ENCODE measurements at places on chromosomes 6 and 20.

DNA sequence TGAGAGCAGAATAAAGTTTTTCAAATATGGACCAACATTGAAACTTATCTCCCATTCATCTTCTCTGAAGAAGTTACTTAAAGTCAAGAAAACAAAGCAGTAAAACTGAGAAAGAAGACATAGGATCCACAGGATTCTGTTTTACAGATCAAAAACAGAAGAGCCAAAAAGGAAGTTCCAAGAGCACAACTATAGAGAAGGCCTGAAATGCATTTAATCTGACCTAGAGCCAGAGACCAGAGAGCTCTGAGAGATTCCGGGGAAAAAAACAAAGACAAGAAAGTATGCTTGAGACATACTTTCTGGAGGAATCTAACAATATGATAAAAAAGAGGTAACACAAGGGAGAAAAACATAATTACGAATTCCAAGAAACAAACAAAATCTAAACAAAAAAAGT lies 26.1 kb downstream of the SRPK1 start:
- no peak for DNase-seq

DNA sequence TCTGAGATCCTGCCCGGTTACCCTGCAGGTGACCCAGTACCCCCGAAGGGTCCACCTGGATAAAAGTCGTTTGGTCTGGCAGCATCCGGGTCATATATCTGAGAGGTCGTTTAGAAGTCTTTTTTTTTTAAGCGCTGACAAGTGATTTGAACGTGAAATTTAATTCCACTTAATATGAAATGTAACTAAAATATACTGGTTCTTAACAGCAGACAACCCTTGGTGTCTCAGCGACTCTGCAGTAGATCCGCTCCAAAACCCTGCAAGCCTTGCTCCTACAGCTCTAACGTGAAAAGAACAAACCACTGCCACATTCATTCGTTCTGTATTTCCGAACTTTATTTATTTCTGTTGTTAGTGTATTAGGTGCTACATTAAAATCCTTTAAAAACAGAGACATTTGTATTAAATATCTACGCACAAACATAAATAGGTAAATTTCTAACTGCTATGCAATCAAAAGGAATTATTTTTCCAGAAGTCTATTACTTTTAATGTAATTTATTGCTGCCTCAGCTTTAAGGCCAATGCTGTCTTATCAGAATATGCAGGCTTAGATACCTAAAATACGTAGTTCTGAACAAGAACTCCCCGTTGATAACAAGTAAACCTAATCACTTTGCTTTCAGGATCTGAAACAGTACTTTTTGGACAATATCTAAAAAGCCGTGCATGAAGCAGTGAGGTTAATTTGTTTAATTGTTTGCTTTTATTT lies 33.5 kb upstream of the TCF21 start:
- no peak for DNase-seq

DNA sequence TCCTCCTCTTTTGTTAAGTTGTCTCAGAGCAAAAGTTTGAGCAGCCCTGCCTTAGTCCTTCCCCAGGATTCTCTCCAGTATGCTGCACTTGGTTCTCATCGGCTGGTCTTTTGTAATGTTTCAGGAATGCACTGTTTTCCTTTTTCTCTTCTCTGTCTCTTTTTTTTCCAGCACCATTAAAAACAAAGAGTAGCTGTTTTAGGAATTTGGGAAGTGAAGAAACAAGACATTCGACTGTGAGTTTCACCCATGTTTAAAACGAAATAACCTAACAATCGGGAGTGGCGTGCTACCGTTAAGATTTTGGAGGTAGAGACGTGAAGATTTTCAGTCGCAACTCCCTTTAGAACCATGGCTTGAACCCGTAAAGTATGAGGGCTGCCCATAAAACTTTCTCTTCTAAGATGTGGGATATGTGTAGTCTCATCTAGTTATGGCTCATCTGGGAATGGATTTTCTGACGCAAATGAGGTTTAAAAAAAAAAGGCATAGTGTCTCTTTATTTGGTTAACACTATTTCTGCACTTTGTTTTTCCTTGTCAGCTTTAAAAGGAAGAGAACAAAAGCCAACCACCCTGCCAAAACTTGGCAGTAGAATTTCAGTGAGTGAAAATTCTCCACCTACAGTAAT lies 35.9 kb upstream of the RAB23 start:
- DNase-seq: no peak

DNA sequence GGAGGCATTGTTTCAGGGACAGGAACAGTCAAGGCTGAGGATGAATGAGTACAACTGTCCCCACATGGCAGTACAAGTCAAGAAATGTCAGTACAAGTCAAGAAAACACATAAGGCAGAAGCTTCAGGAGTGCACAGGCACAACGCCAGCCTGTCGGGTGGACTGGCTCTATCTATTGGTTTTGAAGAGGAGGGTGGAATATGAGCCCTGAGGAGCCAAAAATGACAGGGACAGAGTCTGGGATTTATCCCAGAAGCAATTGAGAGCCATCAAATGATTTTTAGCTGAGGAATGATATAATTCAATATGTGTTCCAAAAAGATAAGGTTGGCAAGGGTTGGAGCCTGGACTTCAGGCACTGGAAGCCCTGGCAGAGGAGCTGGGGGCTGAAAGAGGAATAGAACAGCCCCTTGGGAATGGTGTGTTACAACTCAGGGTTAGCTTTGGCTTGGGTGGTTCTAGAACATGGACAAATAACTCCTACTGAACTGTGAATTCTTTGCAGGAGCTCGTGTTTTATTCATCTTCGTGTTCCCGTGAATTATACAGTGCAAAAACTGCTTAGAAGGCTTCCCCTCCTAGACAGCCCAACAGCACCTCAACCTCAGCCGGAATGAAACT lies 425.7 kb upstream of the ARID1B start:
- DNase-seq: no peak

Measured in stimulated activated naive CD4-positive, alpha-beta T cell treated with Interleukin-2 at 50 U/mL for 16 hours (primary cell).